Chondrocyte (in vitro differentiated cells): ENCODE measurements at places on chromosomes 7 and 10.
A peak's percentile ranks its signal among the peaks of the same experiment; 100 is the strongest.

GRCh38 chr10:65234261-65234660 is 1691.6 kb upstream of the LRRTM3 start:
- no peak for DNase-seq

GRCh38 chr7:151244841-151245346 is 3.6 kb downstream of the SMARCD3 start:
- no peak for DNase-seq

- no peak for DNase-seq
Measured at GRCh38 chr7:139423091-139423490, 60.4 kb downstream of the KLRG2 start.

DNA sequence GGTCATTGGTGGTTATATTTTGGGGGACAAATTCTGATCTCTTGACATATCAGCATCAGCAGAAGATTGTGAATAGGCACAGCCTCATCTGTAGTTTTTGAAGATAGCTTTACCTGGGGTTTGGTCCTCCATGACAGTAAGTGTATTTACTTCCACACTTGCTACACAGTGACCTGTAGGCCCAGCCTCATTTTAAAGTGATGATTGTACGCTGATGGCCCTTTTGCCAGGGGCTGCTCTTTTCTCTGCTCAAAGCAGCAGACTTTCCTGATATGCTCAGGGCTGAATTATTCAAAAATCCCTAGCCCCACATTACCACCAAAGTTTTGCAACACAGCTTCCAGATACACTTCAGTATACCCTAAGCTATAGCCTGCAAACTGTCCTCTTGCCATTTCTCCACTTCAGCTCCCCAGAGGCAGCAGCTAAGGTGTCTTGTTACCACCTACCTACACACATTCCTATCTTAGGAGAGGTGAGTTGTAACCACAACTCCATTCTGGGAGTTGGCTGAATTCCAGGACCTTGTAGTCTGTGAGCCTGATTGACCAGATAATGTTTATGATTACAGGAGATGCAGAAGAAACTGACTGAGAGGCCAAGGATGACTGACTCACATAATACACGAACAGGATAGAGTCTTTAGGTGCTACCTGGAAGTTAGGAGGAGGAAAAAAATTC is 6.0 kb downstream of the ASB4 start:
- DNase-seq, result no peak

- DNase-seq, result no peak
Measured at GRCh38 chr10:129501652-129502436, 34.8 kb downstream of the MGMT start.

- DNase-seq, result no peak
Measured at GRCh38 chr7:110544194-110544593, 546.7 kb upstream of the LRRN3 start.

DNA sequence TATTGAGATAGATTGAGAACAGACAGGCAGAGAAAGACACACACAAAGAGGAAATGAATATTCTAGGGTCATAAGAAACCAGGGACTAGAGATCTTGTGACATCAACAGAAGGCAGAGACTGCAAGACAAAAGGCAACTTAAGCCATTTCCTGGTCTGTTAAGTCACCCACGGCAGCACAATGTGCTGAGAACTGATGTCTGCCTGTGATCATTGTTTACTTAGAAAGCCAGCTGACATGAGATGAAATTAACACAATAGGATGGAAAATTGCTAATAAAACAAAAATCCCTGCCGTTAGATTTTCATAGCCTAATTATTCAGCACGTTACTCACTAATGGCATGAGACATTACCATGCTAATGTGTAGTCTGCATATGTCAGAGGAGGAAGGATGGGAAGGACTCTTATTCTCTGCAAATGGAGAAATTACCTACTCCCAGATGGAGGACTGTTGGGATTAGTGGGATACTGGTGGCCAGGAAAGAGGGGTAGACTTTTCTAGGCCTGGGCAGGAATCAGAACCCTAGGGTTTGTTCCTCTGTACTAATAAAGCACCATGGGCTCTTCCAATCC is 191.3 kb upstream of the PODXL start:
- DNase-seq, result no peak

DNA sequence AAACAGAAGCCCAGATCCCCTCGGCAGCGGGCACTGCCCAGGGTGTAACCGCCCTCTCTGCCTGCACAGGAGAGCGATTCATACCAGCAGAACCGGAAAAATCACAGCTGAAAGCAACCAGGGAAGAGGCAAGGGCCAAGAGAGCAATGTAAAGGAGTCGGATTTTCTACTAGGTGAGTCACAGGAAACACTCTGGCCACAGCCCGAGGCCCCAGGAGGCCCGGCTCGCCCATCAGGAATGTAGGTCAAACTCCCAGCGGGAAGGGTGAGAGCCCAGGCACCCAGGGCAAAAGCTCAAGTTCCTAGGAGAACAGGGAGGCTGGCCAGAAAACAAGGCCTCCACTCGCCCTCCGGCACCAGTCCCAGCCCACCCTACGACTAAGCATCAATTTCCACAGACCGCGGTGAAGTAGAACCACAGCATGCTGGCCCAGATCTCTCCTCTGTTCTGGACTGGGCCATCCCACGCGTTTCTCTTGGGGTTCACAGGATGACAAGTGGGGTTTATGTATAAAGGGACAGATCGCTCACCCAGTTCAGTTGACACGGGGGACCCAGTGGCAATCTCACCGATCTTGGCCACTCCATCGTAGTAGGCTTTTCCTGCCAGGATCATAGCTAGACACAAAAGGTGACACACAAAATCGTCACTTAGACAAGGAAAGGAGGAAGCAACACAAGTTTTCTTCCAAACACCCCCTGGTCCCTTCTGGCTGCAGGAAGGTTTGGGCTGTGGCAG is 46.2 kb downstream of the BAIAP2L1 start:
- no peak for DNase-seq

GRCh38 chr10:49661140-49661856 is 18.2 kb upstream of the C10orf53 start:
- DNase-seq, result no peak

DNA sequence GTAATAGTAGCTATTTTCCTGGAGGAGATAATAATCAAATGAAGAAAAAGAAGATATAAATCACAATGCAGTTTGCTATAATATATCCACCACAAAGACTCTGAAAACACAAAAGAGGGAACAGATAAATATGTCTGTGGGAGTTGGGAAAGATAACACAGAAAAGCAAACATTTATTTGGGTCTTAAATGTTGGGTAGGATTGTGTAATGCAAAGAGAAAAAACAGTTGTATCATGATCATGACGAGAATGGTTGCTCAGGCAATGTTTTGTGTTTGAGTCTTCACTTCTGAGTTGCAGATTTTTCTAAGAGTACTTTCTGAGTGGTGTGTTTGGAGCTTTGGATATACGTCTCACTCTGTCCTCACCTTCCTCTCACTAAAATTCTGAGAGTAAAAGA is 437.5 kb downstream of the TFEC start:
- no peak for DNase-seq

DNA sequence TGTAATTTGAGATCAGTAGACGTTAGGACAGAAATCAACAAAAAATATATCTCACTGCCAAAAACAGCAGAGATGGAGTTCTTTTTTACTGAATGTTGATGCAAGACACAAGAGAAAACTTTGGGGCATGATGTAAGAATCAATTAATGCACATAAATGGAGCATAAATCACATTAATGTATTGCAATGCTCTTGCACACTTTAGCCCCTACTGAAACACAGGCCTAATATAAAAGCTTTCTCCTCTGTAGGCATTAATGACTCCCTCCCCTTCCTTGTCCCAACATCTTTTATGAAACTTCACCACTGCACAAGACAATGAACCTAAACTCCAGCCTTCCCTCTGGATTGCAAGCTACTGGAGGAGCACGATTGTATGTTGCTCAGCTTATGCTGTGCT is 58.8 kb downstream of the CACNA2D1 start:
- no peak for DNase-seq

DNA sequence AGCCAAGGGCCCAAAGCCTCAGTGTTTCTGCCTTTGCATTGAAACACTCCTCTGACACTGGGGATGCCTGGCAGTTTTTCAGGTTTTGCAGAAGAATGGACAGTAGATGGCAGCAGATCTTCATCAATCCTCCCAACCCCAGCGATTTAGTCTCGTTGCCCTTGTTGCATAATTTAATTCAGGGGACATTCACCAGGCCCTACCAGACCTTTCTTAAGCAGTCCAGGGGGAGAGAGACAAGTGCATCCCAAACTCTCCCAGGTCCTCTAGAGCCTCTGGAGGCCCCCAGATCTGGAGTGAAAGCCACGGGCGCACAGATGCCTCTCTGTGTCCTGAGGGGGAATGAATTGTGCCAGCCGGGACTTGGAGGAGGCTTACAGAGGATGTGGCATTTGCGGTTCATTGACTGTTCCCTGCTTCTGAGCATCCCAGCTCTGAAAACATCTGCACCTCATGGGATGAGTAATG is 29.6 kb downstream of the MINDY4 start:
- no peak for DNase-seq

- DNase-seq, result no peak
Measured at GRCh38 chr10:117743509-117743908, 201.0 kb downstream of the EMX2 start.

DNA sequence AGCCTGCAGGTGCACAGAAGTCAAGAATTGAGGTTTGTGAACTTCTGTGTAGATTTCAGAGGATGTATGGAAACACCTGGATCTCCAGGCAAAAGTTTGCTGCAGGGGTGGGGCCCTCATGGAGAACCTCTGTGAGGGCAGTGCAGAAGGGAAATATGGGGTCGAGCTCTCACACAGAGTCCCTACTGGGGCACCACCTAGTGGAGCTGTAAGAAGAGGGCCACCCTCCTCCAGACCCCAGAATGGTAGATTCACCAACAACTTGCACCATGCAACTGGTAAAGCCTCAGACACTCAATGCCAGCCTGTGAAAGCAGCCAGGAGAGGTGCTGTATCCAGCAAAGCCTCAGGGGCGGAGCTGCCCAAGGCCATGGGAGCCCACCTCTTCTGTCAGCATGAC is 205.8 kb downstream of the CCSER2 start:
- DNase-seq, result no peak

DNA sequence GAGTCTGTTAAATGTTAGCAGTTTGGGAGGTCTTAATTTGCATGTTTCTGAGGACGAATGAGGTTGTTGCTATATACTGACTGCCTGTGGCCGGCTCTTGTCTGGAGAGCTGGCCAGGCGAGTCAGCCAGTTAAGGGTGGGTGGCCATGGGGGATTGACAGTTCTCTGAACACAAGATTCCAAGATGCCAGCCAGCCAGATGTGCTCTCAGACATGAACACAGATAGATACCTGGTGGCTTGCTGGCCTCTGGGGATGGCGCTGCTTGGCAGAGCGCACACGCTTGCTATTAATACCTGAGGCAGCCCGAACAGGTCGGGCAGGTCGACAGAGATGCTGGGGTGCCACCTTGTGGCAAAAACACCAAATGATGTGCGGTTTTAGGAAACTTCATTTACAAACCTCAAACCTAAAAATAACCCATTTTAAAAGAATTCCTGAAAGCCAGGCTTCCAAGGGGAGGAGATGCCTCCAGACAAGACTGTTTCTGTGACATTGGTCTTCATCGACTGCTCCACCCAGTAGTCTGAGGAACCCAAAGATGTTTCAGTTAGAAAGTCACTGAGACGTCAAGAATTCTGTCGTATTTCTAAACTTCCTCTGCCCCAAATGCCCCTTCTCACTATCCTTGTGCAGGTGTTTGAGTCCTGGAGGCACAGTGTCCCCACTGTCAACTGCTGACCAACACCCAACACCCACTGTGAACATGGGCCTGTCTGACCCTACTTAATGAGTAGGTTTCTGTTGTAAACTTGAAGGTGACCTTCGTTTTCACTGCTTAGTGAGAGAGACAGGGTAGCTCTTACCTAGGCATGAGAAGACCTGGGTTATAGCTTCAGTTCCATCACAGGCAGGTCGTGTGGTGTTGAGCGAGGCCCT is 123.4 kb downstream of the NT5C2 start:
- DNase-seq, result no peak

- DNase-seq, result peak; percentile 13
Measured at GRCh38 chr7:45692031-45692430, 117.9 kb downstream of the ADCY1 start.

DNA sequence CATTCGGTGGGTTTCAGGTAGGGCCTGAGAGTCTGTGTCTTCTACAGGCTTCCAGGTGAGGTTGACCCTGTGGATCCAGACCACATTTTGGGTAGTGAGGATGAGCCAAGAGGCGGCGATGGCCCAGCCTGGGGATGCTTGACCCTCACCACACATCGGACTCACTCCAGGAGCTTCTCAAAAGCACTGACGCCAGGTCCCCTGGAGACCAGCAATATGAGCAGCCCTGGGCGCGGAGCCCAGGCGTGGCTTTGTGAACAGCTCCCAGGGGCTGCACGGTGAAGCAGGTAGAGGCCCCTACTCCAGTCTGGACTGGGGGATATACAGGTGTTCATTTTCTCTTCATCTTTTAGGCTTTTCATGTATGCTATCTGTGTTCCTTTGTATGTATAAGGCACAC is 139.7 kb upstream of the PCBD1 start:
- DNase-seq, result no peak

DNA sequence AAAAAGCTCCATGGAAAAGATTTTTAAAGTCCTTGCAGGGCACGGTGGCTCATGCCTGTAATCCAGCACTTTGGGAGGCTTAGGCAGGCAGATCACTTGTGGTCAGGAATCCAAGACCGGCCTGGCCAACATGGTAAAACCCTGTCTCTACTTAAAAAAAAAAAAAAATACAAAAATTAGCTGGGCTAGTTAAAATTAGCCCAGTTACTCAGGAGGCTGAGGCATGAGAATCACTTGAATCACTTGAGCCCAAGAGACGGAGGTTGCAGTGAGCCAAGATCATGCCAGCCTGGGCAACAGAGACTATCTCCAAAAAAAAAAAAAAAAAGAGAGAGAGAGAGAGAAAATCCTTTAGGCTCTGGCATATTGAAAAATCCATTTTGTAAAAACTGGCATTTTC is 61.9 kb downstream of the CCDC6 start:
- no peak for DNase-seq

GRCh38 chr10:77927402-77928246 is 1.1 kb upstream of the DLG5 start:
- no peak for DNase-seq

DNA sequence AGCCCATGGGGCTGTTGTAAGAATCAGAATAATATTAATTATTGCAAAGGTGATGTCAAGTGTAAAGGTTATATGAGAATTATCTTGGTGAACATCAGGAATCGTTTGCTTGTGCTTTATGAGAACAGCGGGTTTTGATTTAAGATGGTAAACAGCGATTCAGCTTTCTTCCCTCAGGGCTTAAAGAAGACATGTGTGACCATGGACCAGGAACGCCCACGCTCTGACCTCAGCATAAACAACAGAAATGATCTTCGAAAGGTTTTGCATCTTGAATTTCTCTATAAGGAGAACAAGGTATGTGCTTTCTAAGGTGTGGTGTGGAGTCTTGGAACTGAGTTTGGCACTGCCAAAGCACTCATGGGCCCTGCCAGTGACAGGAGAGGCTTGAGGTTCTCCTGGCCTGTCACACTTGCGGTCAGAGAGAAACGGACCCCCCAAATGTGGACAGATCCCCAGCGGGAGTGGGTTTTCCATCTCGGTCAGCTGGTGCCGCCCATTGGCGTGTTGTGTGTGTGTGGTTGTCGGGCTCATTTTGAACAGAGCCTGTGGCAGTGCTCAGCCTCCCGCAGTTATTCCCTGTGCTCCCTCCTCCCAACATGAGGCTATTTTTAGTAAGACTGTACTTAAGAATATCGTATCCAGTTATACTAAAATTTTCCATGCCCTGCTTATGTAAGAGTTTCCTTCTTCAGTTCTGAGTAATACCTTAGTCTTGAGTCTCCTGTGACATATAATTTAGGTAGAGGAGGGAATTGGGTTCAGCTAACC is 7.2 kb downstream of the MINDY4 start:
- no peak for DNase-seq

GRCh38 chr7:16202303-16202702 is 219.0 kb downstream of the CRPPA start:
- DNase-seq, result no peak

GRCh38 chr10:13535346-13535745 is 6.5 kb upstream of the BEND7 start:
- no peak for DNase-seq
